Globus pallidus (tissue), 1 donor: ENCODE measurements at places on chromosomes 12 and 14.
A peak's percentile ranks its signal among the peaks of the same experiment; 100 is the strongest.

DNA sequence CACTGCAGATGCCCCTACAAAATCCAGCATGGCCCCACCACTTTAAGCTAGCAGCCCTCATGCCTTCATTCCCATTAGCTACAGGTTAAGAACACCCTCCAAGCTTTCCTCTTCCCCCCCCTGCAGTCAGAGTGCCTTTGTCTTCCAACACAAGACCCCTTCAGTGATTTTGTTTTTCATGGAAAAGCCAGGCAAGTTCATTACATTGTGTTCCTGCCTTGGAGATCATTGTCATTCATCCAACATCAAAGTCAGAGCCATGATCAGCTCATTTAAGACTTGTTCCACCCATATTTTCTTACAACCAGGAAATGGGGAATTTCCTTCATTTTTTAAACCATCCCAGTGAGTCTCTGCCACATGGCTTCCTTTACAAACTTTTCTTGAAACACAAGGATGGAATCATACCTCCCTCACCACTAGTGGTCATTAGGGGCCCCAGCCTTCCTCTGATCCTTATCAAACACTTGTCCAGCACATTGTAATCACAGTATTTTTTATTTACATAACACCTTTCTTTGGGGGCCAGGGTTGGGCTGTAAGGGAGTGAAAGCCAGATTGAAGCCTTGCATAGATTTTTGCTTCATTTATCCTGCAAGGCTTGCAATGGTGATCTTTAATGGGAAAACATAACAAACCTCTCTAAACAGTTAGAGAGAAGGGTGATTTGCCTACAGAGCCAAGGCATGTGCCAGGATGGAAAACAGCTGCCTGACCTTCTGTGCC, 765.3 kb downstream of the MED13L start:
- no peak for DNase-seq

DNA sequence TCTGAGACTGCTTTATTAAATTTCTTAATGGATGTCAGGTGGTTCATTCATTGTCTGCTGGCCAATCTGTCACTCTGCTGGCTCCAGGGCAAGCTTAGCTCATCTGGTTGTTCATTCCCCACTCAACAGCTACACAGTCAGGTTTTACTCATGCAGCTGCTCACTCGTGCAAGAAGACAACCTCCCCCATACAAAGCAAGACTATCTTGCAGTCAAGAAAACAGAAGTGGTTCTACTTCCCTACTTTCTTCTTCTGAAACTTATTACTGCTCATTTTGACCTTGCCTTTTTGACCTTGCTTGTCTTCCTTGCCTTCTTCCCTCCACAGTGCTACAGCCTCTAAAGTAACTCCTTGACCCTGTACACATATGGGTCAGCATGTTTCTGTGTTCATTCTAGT, 277.9 kb downstream of the SSPN start:
- no peak for DNase-seq

DNA sequence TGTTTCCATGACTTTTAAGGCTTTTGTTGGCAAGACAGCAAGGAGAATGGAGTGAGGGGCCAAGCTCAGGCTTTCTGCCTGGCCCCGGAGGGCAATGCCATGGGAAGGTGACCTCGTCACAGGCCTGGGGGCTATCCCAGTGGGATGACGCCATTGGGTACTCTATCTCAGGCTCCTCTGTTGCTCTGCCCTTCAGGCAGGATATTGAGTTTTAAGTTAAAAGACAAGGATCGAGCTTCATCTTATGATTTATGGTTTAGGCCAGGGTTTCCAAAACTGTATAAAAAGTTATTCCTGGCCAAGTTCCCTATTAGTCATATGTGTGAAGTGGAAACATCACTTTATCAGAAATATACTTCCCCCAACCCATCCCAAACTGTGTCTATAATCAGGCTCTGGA, 127.7 kb downstream of the ZFP36L1 start:
- no peak for DNase-seq

DNA sequence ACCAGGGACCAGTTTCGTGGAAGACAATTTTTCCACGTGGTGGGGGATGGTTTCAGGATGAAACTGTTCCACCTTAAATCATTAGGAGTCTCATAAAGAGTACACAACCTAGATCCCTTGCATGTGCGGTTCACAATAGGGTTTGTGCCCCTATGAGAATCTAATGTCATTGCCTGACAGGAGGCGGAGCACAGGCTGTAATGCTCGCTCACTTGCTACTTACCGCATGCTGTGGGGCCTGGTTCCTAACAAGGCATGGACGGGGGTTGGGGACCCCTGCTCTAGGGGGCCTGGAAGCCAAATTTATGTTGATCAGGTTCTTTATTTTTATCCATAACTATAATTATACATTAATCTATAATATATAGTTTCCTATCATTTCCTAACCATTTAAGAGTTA, 315.3 kb downstream of the MED13L start:
- DNase-seq = no peak

- DNase-seq = no peak
Measured at GRCh38 chr14:83883732-83884131, 1646.2 kb upstream of the FLRT2 start.

GRCh38 chr12:1744932-1745331, 54.1 kb downstream of the ADIPOR2 start:
- DNase-seq = no peak

- no peak for DNase-seq
Measured at GRCh38 chr14:70186900-70187451, 1.8 kb downstream of the SLC8A3 start.

DNA sequence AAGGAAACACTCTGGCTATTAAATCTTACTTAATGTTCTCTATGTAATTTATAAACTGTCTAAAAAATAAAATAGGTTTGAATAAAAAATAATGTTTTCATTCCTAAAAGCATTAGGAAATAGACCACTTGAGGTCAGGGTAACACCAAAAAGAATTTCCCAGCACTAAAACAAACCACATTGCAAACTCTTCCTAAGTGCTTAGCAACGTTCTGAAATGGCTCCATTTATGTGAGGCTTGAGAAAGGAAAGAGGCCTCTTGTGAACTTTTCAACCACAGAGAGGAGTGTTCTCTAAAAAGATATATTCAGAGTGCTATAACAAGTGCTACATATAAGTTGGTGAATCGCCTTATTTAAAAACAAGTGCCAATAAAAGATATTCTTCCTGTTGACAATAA, 42.7 kb downstream of the ALX1 start:
- no peak for DNase-seq

GRCh38 chr14:40213701-40214100, 781.5 kb upstream of the FBXO33 start:
- no peak for DNase-seq

GRCh38 chr12:124560146-124560890, 7.1 kb downstream of the NCOR2 start:
- no peak for DNase-seq

- no peak for DNase-seq
Measured at GRCh38 chr14:68506021-68506644, 286.7 kb downstream of the ZFP36L1 start.

DNA sequence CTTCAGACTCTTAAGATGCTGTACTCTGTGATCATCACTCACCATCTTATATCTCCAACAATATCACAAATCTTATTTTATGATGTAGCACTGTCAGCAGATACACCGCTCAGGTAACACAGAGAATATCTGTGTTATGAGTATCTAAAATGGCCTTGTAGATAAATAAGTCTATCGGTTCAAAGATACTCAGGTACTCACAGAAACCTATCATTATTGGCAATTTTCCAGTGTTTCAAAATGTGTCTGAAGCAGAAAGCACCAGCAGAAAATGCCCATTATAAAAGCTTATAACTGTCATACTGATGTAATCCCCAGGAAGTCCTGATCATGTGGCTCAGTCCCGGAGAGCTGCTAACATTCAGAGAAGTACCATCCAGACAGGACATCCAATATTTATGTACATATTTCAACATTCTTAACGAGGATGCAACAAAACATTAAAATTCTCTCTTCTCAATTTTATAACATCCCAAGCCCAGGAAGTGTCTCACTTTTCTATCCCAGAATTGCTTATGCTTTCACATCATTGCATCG, 190.7 kb upstream of the LMNTD1 start:
- DNase-seq = no peak

GRCh38 chr12:60710246-60710645, 1114.4 kb downstream of the SLC16A7 start:
- no peak for DNase-seq

DNA sequence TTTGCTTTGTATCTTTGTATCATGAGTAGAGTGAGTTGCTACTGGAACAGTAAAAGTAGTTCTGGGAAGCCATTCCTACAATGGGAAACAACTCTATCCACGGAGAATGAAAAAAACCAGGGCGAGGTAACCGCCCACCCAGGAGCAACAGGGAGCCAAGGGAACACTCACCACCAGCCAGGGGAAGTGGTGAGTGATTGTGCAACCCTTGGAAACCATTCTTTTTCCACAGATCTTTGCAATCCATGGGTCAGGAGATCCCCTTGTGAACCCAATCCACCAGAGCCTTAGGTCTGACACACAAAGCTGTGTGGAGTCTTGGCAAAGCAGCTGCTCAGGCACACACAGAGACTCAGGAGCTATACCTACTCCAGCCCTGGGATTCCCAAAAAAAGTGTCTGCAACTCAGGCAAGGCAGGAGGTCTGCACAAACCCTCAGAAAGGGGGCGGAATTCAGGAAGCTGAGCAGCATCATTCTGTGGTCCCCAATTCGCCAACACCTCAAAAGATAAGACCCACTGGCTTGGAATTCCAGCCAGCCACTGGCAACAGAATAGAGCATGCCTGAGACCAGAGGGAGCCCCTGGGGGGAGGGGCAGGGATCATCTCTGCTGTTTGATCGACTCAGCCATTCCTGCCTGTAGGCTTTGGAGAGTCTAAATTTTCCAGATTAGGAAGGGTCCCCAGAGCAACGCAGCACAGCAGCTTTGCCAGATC, 52.1 kb upstream of the PPFIA2 start:
- DNase-seq = no peak

GRCh38 chr14:23119363-23120327, 590 bp upstream of the CEBPE start:
- no peak for DNase-seq

- DNase-seq = no peak
Measured at GRCh38 chr12:105481392-105482300, 151.2 kb downstream of the C12orf75 start.

DNA sequence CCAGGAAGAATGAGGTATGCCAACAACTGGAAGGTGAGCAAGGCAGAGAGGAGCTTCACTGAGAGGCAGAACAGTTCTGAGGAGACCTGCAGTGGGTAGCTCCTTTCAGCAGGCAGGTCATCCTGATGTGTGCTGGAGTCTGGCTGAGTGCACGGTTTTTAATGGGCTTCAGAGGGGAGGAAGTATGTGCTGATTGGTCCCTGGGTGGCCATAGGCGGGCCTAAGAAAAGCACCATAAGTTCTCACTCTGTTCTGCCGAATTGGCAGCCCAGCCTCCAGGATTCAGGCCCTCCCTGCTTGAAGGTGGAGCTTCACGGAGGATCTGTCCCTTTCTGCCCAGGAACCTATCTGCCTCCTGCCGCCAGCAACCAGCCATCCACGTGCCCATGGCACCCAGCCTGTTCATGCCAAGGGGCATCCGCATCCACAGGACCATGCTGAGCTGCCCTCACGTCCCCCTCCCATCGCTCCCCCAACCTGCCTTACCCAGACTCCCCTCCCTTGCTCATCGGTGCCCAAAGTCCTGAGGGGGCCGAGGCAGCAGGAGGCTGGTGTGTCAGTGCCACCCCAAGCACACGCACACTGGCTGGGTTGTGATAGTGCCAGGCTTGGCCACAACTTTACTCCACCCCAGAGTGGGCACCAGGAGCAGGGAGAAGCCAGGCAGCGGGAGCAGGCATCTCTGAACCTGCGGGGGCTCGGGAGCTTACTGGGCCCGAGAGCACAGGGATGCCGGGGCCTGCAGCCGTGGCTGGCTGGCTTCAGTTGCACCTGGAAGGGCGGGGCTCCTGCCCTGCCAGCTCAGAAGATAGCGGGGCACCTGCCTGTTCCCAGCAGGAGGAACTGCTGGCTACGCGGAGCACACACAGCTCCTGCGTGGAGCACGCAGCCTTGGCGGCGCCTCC, 608.4 kb upstream of the FOXG1 start:
- no peak for DNase-seq

DNA sequence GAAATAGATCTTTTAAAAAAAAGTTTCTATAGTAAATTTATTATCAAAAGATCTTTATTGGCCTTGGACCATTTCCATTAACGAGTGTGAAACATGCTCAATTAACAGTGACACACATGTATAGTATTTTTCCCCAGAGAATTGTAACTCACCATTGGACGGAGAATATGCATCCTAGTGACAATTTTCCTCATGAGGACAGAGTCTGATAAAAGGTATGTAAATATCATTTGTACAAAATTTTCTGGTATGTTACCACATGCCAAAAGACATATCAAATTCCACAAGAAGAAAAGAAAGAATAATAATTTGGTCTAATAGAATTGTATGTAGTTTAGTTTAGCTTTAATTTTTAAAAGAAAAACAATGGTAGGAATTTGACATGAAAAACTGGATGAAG, 1096.0 kb upstream of the FLRT2 start:
- DNase-seq = no peak

DNA sequence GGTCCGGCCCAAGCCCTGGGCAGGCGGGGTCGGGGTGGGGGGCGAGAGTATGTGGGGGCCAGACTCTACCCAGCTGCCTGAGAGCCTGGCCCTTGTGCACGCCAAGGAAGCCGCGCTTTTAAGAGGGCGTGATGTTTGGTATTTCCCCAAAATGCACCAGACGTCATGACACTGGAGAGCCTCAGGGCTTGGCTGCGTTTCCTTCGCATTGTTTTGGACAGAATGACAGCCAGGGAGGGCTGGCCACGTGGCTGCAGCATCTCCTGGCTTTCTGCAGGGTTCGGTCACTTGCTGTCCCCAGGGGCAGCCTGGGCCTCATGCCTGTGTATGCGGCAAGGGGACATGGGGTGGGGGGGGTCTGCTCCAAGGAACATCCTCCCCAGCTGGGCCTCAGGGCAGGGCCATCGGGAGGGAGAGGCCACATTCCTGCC, 16.1 kb upstream of the NUDT14 start:
- DNase-seq = peak; percentile 49

DNA sequence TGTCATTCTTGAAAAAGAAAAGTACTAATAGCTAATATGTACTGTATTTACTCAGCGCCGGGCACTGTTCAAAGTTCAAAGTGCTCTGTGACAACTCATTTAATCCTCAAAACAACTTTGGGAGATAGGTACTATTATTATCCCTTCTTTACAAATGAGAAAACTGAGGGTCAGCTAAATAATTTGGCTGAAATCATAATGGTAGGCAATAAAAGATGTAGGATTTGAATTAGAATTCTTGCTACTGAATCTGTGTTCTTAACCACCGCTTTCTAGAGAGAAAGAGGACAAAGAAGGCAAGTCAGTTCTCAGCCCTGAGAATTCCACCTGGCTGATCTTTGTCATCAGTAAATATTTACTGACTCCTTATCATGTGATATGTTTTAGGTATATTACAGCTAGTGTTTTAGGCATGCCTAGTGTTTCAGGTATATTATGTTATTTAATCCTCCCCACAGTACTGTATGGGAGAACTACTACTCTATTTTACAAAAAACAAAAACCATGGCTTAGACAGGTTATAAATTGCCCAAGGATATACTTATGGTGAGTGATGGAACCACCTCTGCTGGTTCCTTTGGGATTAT, 205.7 kb upstream of the GZMB start:
- no peak for DNase-seq
